H1 (cell line): ENCODE measurements at places on chromosomes 16 and 17. TPM values are rescaled to one million over a fixed set of nuclear protein-coding genes. Genes with fewer than 3 reads are reported as not detected.
A peak's percentile ranks its signal among the peaks of the same experiment; 100 is the strongest.

DNA sequence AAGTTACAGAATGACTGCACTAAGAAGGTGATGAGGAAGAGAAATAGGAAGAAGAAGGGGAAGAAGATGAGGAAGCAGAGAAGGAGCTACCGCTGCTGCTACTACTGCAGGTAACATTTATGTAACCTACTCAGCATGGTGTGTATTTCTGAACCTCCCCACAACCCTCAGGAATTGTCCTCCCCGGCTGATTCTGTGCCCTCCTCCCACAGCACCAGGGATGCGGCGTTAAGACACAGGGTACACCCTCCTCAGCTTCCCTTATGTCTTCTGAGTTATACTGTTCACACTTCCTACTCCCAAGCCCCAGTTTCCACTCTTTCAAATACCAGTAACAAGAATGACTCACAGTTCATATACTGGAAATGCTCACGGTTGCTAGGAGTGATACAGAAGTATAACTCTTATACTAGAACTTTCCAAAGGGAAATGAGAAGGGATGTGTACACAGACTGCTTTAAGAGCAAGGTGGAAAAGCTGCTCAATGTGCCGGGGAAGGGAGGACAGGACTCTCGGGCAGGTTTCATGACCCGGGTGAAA, 224.5 kb upstream of the PSMD7 start:
- no peak for DNase-seq

DNA sequence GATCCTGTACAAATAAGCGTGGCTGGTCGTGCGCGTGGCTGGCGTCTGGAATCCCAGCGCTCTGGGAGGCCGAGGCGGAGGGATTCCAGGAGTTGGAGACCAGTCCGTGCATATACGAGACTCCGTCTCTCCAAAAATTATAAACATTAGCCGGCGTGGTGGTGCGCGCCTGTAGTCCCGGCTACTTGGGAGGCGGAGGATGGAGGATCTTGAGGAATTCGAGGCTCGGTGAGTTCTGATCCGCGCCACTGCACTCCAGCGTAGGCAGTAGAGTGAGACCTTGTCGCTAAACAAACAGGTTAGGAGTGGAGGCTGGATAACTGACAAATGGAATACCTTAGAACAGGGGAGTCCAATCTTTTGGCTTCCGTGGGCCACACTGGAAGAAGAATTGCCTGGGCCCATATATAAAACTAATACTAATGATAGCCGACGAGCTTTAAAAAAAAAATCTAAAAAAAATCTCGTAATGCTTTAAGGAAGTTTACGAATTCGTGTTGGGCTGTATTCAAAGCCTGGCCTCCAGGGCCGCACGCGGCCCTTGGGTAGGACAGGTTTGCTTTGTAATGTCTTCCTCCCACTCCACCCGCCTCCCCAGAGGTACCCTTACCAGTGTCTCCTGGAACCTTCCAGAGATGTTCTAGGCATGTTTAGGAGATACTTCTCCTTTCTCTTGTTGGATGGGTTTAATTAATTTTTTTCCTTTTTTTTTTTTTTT, 909 bp upstream of the RSL1D1 start:
- no peak for DNase-seq

GRCh38 chr16:76265434-76266045, 11.7 kb upstream of the CNTNAP4 start:
- DNase-seq, result peak; percentile 92

GRCh38 chr16:50395763-50396710, 27.2 kb upstream of the BRD7 start:
- no peak for DNase-seq

GRCh38 chr16:4511441-4512082, 27.0 kb downstream of the CDIP1 start:
- DNase-seq, result no peak

- no peak for DNase-seq
Measured at GRCh38 chr17:74690409-74690825, 22.3 kb downstream of the CD300LF start.

GRCh38 chr16:27449434-27450195, 47.6 kb downstream of the IL21R start:
- DNase-seq, result no peak

MPV17L gene
- total RNA-seq, result 7.3 and 8.2 TPM in 2 replicates

GRCh38 chr16:89357055-89357816, 133.1 kb downstream of the ANKRD11 start:
- no peak for DNase-seq

DNA sequence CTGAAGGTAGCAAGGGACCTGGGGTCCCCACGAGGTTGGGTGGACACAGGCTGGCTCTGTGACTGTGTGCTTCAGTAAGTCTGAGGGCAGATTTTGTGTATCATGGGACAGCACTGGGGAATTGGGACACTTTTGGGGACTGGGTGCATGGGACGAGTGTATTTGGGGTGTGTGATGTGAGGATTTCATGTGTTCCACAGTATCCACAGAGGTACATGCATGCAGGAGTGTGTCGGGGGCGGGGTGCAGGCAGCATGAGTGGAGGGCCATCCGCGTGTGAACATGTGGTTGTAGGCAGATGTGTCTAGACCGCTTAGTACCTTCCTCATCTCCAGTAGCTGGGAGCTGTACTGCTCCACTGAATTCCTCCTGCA, 1.1 kb upstream of the DLX3 start:
- DNase-seq, result no peak

DNA sequence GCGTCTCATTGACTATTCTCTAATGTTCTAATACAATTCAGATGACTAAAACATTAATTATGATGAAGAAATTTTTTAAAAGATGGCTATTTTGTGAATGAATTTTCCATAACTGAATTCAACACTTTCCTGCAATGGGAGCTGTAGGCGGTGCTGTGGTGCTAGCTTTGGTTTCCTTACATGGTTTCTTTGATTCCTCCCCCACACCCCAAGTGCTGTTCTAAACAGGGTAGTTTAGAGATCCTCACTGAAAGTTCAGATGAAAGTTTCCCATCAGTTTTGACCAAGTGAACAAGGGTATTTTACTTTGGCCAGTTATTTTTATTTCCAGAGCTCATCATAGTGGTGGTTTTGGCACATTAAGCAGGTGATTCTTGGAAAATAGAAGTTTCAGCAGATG, 26.0 kb upstream of the MRC2 start:
- DNase-seq, result no peak

- DNase-seq, result no peak
Measured at GRCh38 chr17:67520916-67521774, 144.1 kb downstream of the PITPNC1 start.

PMFBP1 gene
- total RNA-seq, result 1.2 and 1.6 TPM in 2 replicates

DNA sequence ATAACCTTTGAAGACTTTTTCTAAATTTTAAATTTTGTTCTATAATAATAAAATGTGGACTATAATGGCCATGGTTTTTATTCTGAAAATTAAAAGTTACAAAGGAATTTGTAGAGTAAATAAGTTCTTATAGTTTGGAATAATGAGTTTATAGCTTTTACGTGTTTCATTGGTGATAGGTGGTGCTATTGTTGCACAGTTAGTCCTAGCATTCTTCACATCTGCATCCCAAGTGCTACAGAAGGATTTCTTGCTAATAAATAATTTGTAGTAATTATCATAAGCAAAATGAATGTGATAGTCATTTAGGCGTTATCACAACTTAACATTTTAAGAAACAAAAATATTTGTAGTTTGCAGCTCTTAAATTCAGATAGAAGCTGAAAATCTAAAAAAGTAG, 67.9 kb downstream of the BCAS3 start:
- no peak for DNase-seq

KRT24 gene
- not detected in 2 replicates for total RNA-seq

- no peak for DNase-seq
Measured at GRCh38 chr16:16019488-16019887, 70.1 kb downstream of the ABCC1 start.
